ENCODE measurements at places on chromosomes 16 and 17.
A peak's percentile ranks its signal among the peaks of the same experiment; 100 is the strongest.

DNA sequence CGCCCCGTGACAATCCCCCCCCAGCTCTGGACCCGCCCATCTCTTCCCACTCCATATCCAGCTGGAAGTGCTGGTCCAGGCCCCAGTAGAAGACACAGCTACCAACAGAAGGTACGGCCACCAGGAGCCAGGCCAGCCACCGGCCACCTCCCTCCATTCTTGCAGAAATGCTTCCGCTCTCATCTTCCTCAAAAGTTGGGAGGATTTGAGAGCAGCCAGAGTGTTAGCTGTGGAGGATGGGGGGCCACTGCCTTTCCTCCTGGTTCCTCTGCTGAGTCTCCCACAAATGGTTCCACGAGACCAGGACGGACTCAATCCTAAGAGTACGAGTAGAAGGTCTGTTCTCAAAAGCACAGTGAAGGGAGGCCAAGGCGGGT lies 78.3 kb downstream of the GAS7 start:
- DNase-seq: no peak

DNA sequence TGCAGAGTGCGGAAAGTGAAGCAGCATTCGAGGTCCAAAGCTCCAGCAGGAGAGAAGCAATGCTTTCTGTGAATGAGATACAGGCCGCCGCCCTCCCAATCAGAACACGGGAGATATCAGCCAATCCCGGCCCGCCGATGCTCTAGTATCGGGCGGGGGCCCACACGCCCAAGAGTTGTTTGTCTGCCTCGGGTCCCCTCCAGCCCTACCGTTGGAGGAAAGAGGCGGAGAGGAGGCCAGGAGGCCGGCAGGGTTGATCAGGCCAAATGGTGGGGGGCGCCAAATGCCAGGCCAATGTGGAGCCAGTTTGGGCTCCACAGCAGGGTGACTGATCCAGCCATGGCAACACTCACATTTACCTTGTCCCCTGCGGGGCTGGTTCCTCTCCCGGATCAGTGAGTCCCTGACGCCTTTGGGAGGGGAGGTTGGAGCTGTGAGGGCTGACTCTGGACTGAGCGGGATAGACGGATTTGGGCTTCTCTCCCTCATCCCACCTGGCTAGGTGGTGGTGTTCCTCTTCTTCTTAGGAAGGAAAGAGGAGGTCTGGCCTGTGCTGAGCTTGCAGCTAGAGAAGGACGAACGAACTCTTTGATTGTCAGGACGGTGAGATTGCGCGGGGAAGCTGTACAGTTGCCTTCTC lies 10.4 kb upstream of the CUEDC1 start:
- no peak for DNase-seq

GRCh38 chr17:43823350-43824084 lies 9.4 kb downstream of the MPP3 start:
- DNase-seq: no peak

DNA sequence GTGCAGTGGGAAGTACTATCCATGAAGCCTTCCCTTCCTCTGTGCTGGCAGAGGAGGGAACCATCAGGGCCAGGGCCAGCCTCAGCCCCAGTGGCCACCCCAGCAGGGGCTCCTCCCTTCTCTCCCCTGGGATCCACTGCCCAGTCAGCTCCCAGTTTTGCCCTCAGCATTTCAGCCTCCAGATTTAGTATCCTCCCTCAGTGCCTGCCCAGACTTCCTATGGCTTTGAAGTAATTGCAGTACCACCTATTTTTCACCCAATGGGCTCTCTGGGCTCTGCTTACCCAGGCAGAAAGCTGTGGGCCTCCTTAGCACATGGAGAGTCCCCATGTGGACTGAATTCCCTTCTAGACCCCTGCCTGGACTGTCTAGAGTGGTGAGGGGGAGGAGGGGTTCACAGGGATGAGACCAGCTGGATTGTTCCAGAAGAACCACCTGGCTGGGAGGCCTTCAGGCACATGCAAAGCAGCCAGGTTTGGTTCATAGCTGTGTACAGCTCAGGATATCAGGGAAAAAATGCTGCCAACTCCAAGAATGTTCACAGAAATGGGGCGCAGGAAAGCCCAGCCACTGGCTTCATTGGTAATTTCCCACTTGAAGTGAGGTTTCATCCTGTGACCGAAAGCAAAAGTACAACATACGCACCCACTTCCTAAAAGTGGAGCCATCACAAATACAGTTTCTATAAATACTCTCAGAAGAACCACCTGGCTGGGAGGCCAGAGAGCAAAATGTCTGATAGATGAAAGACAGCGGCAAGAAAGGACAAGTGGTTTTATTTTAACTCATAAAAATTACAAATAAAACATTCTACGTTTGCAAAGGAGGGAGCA lies 15.2 kb upstream of the HERPUD1 start:
- DNase-seq: peak; percentile 43

DNA sequence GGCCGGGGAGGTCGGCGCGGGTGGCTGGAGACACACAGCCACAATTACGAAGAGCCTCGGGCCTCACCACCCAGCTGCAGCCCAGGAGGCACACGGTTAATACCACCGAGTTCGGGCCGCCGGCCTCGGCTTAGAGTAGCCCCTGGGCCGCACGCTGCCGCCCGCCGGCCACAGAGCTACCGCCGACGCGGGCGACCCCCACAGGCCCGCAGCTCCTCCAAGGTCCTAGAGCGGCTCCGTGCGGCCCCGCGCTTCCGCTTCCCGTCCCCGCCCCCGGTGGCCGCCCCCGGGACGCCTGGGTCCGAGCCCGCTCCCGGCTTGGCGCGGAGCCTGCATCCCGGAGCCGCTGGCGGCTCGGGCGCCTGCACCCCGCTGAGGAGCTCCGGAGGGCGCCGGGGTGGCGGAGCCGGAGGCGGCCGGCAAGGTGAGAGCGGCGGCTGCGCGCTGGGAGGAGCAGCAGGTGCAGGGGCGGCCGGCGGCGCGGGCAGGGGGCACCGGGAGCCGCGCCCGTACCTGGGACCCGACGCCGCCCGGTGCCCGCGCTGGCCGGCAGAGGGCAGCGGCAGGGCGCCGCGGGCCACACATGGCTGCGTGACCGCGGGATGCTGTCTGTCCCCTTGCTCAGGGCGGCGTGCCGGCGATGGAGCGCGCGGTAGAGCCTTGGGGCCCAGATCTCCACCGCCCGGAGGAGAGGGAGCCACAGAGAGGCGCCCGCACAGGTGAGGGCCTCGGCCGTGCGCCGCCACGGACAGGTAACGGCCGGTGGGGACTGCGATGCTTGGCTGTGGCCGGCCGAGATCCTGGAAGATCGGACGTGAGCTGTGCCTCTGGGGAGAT lies at the start of gene ZNF48:
Gene ZNF48, plus strand, starts transcription at position 266 of the 837 bp plus-strand sequence. Its CDS starts 375 bp downstream, at position 641.
- DNase-seq: peak; percentile 68

- no peak for DNase-seq
These were observed 96.5 kb downstream of the WSCD1 start for GRCh38 chr17:6166492-6167179.

All from stimulated activated naive CD8-positive, alpha-beta T cell treated with anti-CD3 and anti-CD28 coated beads, Interleukin-15, amount 100 ng/mL, for 72 hours (primary cell).